ENCODE measurements at places on chromosomes 16 and 17.

- DNase-seq, result no peak
Measured at GRCh38 chr16:1816396-1817275, 10.0 kb downstream of the HAGH start.

DNA sequence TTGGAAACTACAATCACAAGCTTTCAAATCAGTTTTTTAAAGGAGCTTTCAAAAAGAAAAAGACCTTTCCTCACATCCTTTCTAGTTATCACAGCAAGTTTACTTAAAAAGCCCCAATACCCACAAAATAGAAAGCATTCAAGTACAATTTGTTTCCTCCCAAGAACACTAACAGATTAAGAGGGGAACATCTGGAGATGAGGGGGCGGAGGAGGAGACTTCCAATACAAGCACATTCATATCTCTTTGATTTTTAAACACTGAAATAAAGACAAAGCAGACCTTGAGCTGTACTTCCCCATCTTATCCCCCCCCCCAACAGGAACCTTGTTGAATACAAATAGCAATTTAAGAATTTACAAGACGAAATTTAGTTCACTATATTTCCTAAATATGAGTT lies 2.0 kb downstream of the YWHAE start:
- DNase-seq, result no peak

DNA sequence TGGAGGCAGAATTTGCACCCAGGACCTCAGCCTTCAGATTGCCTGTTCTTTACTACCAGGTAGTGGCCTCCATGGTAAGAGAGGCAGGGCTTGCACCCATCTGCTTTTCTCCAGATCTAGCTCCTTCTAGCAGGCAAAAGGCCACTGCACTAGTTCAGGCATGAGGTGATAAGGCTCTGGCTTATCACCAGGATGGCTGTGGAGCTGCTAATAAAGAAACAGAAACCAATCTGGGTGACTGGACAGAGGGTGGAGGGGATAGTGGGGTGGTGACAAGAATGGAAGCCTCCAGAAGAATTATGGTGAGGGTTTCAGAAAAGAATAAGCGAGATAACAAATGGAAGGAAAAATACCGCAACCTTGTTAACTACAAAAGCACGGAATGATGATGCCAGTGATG lies 15.5 kb upstream of the SUPT4H1 start:
- no peak for DNase-seq

DNA sequence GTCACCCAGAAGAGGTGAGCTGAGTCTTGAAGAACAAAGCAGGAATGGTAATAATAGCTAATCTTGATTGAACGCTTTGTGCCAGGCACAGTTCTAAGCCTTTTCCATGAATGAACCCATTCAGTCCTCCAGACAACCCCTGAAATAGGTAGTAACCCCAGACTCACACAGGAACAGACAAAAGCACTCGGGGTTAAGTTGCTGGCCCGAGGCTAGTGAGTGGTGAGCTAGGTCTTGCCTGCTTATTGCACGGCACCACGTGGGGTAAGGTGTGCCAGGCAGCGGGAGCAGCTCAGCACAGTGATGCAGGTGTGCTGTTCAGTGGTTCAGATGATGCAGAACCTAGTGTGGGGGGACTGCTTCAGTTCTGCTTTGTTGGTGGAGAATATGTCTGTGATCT lies 181.6 kb downstream of the RAB11FIP4 start:
- DNase-seq, result no peak

- DNase-seq, result no peak
Measured at GRCh38 chr17:9948928-9949327, 43.9 kb upstream of the RCVRN start.

DNA sequence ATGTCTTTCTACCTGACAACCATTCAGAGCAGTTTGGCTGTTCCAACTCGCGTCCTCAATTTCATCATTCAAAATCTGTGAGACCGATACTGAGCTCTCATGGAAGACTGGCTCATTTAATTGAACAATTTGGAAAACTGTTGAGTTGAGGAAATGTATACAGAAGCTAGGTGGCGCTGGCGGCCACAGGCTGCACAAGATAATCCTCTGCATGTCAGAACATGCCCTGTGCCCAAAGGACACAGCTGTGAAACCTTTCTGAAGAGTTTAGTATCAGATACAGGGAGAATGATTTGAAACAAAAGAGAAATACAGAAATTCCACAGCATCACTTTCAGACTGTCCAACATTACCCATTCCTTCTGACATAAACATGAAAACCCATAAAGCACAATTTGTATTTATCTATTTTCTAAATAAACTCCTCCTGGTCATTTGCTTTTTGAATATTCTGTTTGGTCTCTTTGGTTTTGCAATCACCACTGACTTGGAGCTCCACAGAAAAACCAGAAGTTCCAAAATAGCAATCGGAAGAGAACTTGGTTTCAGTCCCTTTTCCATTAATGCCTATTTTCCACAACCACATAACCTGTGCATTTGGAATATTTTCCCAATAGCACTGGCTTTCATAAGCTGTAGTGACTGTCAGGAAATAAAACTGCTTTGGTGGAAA lies 192.8 kb downstream of the MAP2K6 start:
- DNase-seq, result peak; percentile 61

DNA sequence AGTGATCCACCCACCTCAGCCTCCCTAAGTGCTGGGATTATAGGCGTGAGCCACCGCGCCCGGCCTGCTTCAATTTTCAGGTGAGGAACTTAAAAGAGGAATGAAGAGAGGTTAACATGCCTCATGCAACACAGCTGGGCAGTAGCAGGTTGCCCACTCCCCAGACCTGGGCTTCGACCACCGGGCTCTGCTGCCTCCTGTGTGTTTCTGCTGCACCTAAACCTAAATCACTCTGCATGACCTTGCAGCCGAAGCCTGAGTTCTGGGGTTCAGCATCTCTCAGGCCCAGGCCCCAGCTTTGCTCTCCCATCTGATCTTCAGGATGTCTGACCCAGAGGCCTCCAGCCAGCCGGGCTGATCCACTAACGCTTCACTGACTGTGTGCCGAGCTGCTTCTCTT lies 112.6 kb downstream of the OR1D5 start:
- no peak for DNase-seq

DNA sequence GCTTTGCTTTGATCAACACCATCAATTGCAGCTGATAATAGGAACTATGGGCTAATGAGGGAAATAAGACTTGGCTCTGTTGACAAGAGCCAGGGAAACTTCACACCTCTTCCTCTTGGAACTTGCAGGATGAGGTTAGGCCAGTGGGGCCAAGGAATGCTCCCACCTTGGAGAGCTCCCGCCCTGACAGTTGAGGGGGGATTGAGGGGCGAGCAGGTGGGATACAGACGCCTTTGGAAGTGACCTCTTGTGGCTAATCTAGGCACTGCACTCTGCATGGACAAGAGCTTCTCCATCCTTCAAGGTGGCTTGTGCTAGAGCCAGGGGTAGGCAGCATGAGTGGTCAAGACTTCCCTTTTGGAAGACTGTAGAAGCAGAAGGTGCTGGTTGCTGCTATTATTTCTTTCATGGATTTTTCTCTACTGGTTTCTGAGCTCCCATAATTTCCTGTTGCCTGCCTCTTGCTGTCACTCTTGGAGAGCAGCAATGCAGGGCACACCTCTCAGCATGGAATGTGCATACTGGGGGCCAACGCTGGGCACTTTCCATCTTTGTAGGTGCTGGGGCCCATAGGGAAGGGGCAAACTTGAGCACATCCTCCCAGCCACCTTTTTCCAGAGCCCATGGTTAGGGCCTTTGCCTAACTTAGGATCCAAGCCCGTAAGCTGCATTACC lies 2.3 kb upstream of the PHF12 start:
- DNase-seq, result peak; percentile 71

DNA sequence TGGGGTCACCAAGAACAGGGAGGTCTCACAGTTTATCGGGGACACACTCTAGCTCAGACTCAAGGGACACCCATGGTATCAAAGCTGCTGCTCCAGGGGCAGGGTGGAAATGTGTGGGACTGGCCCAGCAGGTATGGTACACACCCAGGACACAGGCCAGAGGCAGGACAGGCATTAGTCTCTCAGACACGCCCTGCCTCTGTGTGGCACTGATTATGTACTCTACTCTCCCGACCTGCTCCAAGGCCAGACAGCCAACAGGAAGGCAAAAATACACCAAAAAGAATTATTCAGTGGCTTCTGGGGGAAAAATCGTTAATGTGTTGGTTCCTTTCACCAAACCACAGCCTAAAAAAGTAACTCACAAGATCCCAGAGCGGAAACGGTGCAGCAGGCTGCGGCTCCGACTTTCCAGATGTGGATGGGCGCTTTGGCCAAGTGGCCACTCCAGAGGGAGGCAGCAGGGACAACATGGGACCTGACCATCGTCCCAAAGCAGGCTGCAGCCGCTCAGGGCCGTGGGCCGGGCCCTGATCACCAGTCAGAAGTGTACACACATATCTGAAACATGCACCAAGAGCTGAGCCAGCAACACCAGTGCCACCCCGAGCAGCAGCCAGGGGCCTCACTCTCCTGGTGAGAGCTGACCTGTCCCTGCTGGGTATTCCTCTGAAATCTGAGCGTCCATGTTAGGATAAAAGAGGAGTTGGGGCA lies 1.0 kb upstream of the SIRT7 start:
- no peak for DNase-seq

- no peak for DNase-seq
Measured at GRCh38 chr17:6286233-6286632, 148.7 kb downstream of the AIPL1 start.

GRCh38 chr16:24729951-24730815 lies 732 bp downstream of the TNRC6A start:
- DNase-seq, result peak; percentile 39

GRCh38 chr16:65875381-65876055 lies 491.0 kb upstream of the CDH5 start:
- DNase-seq, result no peak

GRCh38 chr16:13665876-13666275 lies 254.1 kb upstream of the ERCC4 start:
- DNase-seq, result no peak

DNA sequence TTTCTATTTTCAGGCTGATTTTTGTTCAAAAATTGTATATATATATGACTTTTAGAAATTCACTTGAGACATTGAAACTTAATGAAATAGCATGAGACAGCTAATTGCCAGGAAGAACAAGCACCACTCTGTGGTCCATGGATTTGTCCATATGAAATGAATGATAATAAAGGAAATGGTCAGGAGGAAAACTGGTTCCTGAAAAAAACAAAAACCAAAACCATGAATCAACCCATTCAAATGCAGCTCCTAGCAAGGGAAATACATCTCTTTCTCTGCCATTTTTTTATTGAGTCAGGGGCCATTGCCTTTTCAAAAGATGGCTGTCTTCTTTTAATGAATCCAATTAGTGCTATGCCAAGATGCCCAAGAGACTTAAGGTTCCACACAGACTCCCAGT lies 230.7 kb downstream of the SLC39A11 start:
- DNase-seq, result no peak

GRCh38 chr16:19935694-19936093 lies 51.0 kb upstream of the GPRC5B start:
- no peak for DNase-seq

- no peak for DNase-seq
Measured at GRCh38 chr16:72805486-72805885, 242.4 kb downstream of the ZFHX3 start.

DNA sequence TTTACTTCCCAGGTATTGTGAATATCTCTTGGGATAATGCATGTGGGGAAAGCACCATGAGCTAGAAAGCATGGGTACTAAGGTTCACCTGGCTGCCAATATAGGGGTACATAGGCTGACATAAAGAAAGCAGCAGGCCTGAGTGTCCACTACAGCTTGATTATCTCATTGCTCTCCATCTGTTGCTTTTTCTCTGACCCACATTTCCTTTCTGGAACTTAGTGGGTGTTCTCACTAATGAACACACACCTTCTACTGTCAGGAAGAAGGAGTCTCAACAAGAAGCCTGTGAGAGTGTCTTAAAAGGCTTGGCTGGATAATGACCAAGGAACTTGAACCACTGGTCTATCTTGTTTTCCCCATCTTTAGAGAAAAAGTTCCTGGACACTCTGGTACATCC lies 62.5 kb downstream of the CA10 start:
- no peak for DNase-seq

- peak; percentile 19 for DNase-seq
Measured at GRCh38 chr17:79607940-79608623, 2.8 kb downstream of the RBFOX3 start.

GRCh38 chr17:76391200-76391715 lies 6.8 kb downstream of the SPHK1 start:
- no peak for DNase-seq

DNA sequence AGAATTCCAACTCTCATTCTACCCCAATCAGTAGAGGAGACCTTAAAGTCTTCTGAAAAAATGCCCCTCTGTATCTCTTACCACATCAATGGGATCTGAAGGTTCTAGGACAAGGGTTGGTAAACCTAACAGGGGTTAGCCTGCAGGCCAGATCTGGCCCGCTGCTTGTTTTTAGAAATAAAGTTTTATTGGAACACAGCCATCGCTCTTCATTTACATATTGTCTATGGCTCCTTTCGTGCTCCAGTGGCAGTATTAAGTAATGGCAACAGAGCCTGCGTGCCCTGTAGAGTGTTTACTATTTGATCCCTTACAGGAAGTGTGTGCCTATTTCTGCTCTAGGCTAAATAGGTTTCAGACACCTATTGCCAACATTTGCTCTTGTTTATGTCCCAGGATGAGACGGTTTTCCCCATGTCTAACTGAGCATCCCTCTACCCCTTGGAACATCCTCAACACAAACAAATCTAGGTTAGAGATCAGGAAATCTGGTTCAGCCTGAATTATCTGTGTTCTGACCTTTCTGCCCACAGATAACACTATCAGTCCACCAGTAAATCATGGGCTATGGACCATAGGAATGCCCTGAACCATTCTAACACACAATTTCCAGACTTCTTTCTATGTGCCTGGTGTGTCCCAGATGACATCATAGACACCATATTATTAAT lies 44.2 kb upstream of the ERCC4 start:
- DNase-seq, result no peak

GRCh38 chr16:83472776-83473501 lies 334.8 kb upstream of the HSBP1 start:
- no peak for DNase-seq

GRCh38 chr17:62800585-62800984 lies 7.5 kb downstream of the MARCHF10 start:
- DNase-seq, result no peak

- DNase-seq, result no peak
Measured at GRCh38 chr16:28087140-28087660, 23.7 kb upstream of the GSG1L start.

GRCh38 chr16:57473906-57474305 lies 11.4 kb downstream of the POLR2C start:
- no peak for DNase-seq

GRCh38 chr16:67407788-67408452 lies 8.4 kb downstream of the ZDHHC1 start:
- DNase-seq, result no peak

DNA sequence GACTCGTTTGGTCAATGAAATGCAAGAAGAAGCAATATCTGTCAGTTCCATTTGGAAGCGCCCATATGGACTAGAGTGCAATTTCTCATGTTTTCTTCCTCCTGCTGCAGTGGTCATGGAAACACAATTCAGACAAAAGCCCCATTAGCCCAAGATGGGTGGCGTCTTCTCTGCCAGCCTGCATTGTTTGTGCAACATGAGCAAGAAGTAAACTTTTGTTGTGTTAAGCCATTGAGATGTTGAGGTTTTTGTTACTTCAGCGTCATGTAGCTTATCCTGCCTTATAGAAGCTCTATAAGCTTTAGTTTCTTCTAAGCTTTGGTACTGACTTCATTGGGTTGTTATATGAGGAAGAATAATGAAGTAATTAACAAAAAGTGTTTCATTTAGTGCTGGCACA lies 137.4 kb downstream of the NPIPB5 start:
- no peak for DNase-seq

Measured in DND-41 (cell line).